ENCODE measurements at places on chromosomes 5 and 9.

DNA sequence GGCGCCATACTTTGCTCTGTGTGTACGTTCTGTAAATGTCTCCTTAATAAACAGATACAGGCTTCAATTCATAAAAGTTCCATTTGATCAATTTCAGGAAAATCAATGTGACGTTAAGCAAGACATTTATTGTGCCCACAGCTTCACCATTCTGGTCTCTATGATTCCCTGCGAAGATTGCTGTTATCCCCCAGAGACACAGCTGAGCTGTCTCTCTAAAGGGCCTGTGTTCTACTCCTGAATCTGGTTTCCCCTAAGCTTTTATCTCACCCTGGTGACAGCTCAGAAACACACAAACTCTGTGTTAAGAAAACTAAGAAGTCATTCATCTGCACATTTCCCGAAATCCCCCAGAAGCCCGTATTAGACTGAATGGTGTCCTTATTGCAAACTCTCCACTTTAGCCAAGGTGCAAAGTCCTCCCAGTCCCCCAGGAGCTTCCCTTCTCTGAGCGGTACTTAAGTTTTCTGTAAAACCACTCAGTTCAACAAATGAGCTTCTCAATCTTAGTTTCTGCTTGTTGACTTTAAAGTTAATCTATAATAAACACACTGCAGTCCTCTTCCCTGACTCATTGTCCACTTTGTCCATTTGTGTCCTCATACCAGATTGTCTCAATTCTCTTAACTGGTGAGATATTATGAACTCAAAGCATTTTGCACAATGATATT, 1.4 kb upstream of the C5orf15 start:
- no peak for DNase-seq

DNA sequence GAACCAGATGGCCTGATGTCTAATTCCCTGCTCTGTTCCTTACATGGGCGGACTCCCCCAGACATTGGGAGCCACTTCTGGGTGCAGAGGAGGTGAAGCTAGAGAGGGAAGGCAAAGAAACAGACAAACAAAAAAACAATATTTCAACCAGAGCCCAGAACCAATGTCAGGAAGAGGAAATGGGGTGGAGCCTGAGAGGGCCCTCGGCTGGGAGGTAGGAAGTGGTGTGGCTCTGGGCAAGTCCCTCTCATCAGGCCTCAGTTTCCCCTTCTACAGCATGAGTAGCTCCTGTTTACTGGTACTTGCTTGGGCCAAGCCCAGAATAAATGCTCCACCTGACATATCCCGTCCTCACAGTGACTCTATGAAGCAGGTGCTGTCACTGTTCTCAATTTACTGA, 11.1 kb downstream of the SH2D3C start:
- no peak for DNase-seq

DNA sequence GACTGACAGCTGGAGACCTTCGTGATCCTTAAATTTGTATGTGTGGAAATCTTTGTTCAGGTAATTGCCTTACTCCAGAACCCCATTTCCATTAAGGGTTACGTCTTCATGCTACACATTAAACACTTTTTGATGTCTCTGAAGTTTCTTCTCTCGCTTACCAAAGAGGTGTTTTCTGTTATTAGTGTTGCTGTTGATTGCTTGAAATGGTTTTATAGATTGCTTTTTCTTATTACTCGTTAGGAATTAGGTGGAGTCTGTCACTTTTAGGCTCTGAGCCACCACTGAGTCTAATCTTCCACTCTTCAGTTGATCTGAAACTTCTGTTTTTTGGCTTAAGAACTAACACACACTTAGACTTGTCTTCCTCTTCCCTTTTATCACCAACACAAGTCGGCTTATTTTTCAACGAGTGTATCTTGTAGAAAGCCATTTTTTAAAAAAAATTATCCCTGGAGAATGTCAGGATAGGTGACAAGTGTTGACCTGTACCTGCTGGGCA, 62.2 kb upstream of the PPARGC1B start:
- no peak for DNase-seq

GRCh38 chr9:137390553-137391410, 32.2 kb downstream of the EXD3 start:
- DNase-seq, result no peak
